CD8-positive, alpha-beta memory T cell (primary cell): ENCODE measurements at places on chromosomes 3 and 15. TPM values are rescaled to one million over a fixed set of nuclear protein-coding genes. Genes with fewer than 3 reads are reported as not detected.

- H3K27me3 ChIP-seq = peaks cover 12% of the 10 kb centered on the region
- H3K36me3 ChIP-seq = no peaks in the 10 kb centered on the region
- no peak for DNase-seq
- H3K27ac ChIP-seq = no peak overlapping the region
- no peaks in the 10 kb centered on the region for H3K4me1 ChIP-seq
- H3K4me3 ChIP-seq = no peak overlapping the region
Observed at GRCh38 chr3:131363275-131363674, 18.3 kb upstream of the NUDT16 start.

DNA sequence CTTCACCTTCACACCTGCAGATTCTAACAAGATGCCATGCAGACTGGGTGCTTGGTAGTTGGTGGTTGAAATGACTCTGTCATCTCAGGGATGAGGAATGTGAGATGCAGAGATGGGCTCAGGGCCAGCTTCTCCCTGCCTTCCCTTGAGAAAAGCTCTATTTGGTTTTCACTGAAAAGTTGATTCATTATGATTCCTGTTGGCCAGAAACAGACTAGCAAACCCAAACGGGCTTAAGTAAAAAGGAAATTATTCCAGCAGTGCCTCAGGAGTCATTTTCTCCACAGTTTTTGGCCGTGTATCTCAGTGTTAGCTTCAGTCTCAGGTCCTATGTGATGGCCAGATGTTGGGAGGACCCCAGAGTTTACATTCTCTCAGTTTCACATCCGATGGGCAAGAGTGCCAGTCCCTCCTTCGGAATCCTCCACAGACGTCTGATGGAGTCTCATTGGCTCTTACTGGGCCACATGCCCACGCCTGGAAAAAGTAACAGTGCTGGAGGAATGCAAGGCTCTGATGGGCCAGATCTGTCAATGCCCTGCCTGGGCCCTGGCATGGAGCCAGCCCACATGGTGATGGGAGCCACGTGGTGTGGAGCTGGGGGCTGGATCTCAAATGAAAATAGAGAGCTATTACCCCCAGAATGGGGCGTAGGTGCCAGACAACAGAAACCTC lies 22.3 kb upstream of the SACM1L start:
- H3K27me3 ChIP-seq = no peaks in the 10 kb centered on the region
- peaks cover 6% of the 10 kb centered on the region for H3K36me3 ChIP-seq
- peaks cover 24% of the 10 kb centered on the region for H3K4me1 ChIP-seq
- H3K27ac ChIP-seq = no peak overlapping the region
- no peak for DNase-seq

GRCh38 chr3:72332036-72332435 lies 516.2 kb downstream of the SHQ1 start:
- H3K36me3 ChIP-seq = no peaks in the 10 kb centered on the region
- H3K4me1 ChIP-seq = peaks cover under 1% of the 10 kb centered on the region
- no peaks in the 10 kb centered on the region for H3K27me3 ChIP-seq
- H3K4me3 ChIP-seq = no peak overlapping the region
- no peak overlapping the region for H3K27ac ChIP-seq

Gene PPP1R14D
- total RNA-seq = not detected

Gene TRIM42
- not detected for total RNA-seq

Gene LMAN1L
- not detected for total RNA-seq
